Hepatocyte (in vitro differentiated cells): ENCODE measurements at places on chromosomes 7 and 10.

DNA sequence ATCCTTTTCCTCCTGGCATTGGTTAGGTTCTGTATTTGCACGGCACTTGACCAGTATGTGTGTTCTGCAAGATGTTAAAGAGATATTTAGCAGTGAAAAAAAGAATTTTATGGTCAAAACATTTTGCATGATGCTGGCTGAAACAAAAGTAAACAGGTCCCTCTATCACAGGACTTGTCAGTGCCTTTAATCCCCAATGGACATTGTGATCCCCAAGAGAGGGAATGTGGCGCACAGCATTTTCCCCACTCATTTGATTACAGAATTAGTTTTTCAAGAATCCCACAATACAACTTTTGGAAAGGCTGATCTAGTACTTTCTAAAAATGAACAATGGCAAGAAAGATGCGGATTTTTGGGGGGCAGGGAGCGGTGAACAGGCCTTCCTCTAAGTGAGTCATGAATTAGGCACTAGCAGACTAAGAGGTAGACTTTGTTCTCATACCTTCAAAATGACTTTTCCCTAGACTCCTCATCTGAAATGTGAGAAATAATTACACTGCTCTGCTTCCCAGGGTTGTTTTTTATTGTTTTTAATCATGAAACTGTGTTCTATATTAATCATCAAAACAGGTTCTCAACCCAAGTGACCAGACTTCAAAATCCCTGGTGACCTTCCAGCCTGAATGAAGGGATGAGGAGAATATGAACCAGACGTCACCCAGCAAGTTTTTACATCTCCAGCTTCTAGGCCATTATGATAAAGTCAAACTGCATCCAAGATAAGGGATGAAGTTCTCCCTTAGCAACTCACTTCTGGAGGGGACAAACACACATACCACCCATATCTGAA is 8.6 kb downstream of the FBXW4 start:
- no peak for DNase-seq

GRCh38 chr7:73703757-73704639 is 15.5 kb downstream of the STX1A start:
- DNase-seq = peak; percentile 73

DNA sequence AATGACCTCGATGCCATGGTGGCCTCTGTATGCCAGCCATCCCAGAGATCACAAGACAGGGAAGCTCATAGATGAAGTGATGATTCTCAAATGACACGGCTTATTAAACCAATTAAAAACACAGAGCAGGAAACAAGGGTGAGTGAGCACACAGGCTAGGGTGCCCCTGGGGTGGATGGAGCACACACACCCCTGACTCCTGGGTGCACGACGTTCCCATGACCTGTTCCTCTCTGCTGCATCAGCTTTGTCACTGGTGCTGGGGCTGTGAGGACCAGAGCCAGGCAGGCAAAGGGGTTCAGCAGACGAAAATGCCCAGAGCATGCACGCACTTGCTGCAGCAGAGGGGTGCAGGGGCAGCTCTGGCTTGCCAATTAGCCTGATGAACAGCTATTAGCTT is 86.5 kb upstream of the LRRC4 start:
- no peak for DNase-seq

DNA sequence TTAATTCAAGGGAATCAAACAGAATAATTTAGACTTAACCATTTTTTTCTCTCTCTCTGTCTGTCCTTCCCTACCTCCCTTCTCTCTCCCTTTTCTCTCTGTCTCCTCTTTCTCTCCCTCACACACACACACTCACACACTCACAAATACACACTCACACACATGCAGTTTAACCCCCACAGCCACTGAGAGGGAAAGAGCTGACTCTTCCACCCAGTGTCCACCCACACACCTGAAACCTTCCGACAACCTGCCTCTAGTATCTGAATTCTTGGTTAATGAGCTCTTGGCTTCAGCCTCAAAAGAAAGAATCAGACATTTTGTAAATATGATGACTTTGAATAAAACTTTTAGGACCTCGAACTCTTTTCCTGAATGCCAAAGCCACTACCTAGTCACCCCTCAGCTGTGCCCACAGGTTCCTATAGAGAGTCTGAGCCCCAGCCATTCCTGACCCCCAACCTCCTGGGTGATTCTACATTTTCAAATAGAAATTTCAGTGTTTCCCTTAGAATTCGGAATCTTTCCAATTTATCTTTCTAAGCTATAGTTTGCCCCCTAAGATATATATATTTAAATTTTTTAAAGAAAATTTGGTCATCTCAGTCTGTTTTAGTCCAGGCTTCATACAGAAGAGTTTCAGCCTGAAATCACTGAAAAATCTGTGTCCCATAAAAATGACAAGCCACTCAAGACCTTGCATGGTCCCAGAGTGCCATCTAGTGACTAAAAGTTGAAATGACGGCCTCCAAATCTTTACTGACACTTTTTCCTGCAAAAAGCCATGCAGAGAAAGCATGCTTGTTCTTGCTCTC is 202.8 kb downstream of the IPMK start:
- peak; percentile 65 for DNase-seq

DNA sequence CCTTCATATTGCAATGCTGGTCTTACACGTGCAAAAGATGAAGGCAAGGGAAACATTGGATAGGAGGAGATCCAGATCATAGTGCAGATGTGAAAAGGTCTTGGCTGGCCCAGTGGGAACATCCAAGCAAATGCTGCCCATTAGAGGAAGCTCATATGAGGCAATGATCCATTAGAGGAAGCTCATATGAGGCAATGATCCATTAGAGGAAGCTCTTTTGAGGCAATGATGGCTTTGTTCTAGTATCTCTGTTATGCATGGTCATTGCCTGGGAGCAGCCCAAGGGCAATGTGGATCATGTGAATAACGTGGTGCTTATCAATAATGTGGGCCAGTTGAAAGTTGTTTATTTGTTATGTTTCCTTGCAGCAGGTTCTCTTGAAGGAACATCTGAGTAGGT is 37.8 kb downstream of the STEAP4 start:
- DNase-seq = no peak

DNA sequence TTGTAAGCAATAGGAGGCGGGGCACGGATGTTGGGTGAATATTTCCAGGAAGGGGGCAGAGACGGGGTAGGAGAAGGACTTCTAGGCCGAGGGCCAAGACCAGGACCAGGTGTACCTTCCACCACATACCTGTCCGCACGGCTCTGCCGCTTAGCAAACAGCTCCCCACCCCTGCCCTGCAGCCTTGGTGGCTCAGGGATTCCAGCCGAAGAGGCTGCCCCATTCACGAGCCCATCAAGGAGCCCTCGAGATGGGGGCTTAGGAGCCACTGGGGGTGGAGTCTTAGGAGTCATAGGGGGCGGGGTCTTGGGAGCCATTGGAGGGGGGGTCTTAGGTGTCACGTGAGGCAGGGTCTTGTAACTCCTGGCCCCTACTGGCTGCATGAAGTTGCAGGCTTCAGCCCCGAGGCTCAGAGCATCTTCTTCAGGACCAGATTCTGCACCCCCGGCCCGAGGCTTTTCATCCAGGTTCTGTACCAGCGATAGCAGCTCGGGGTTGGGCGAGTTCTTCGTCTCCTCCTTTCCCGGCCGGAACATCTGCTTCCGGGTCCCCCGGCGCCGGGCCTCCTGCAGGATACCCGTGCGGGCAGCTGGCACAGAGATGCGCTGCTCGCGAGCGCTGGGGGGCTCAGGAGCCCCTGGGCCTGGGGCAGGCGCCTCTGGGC is 6.1 kb upstream of the MYOZ1 start:
- DNase-seq = peak; percentile 77

- DNase-seq = no peak
Observed at GRCh38 chr7:4523873-4524272, 158.2 kb upstream of the FOXK1 start.
